Sciatic nerve (tissue), 2 donors: ENCODE measurements at places on chromosomes 2 and 18. TPM values are rescaled to one million over a fixed set of nuclear protein-coding genes. Genes with fewer than 3 reads are reported as not detected.
A peak's percentile ranks its signal among the peaks of the same experiment; 100 is the strongest.

- DNase-seq: no peak
Observed at GRCh38 chr2:127807678-127808353, 3.2 kb downstream of the WDR33 start.

Gene FER1L5
- 0.71 TPM for total RNA-seq

DNA sequence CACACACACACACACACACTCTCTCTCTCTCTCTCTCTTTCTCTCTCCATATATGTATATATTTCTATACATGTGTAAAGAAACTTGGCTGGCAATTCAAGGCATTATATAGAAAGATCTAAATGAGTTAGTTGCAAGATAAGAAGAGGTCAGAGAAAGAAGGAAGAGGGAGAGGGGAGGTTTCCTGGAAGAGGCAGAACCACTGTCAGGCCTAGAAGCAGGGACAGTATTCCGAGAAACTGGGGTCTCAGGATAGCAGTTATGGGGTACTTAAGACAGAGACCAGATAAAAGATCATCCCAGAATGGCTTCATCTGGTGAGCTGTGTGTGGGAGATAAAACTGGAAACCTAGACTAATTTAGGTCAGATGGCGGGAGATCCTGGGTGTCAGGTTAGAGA lies 180.8 kb downstream of the CAMKMT start:
- DNase-seq: no peak

Gene LYPD6B
- not detected for total RNA-seq

GRCh38 chr2:101734505-101735165 lies 37.1 kb downstream of the MAP4K4 start:
- DNase-seq: no peak

- peak; percentile 73 for DNase-seq
Observed at GRCh38 chr18:903701-904100, 970 bp upstream of the ADCYAP1 start.

Gene SGO2
- 2.6 TPM for total RNA-seq

GRCh38 chr2:85413592-85414420 lies 3.6 kb upstream of the CAPG start:
- DNase-seq: peak; percentile 68

DNA sequence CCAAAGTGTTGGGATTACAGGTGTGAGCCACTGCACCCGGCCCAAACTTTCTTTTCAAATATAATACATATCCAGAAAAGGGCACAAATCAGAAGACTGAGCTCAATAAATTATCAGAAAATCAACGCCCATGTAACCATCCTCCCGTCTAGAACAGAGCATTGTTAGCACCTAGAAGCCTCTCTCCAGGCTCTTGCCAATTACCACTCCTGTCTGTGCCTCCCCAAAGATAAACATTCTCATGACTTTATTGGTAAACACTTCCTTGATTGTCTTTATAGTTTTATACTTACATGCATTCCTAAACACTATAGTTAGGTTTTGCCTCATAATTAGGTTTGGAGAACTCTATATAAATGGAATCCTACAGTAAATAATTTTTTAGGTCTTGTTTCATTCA lies 58.5 kb upstream of the SP5 start:
- DNase-seq: no peak

DNA sequence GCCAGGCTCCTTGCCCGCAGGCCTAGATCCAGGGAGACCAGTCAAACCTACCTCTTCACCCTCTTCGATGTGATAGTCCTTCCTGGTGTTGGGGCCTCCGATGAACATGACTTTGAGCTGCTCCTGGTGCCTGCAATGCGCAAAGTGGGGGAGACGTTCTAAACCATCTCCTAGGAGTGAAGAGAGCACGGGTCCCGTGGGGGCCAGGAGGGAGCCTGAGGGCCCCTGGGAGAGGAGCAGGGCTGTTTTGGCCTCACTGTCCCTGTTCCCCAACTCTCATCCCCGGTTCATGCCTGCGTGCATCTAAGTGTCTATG lies 3.9 kb downstream of the HAAO start:
- DNase-seq: no peak

- no peak for DNase-seq
Observed at GRCh38 chr18:1006304-1006703, 101.6 kb downstream of the ADCYAP1 start.

Gene ASXL3
- total RNA-seq: 13.1 TPM

Gene KIAA2012
- not detected for total RNA-seq

Gene SPRED2
- 64.7 TPM for total RNA-seq

DNA sequence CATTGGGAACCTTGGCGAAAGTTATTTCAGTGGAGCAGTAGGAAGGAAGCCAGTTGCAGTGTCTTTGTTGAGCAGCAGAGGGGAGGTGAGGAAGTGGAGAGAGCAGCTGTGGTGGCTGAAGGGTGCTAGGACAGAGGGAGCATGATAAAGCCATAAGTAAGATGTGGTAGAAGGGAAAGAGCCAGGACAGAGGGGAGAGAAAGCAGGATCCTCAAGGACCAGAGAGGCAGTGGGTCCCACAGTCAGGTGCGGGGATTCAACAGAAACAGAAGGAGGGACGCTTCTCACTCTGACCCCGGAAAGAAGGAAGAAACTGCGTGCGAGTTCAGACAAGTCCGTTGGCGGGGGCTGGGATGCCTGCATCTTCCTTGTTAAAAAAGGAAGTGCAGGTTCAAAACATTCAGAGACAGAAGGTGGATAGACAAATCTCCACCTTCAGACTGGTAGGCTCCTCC lies at the start of gene CXCR2:
Gene CXCR2 (plus strand): TSS at position 403 of the 455 bp plus-strand sequence. CDS start 8,774 bp downstream, outside the sequence.
- no peak for DNase-seq

DNA sequence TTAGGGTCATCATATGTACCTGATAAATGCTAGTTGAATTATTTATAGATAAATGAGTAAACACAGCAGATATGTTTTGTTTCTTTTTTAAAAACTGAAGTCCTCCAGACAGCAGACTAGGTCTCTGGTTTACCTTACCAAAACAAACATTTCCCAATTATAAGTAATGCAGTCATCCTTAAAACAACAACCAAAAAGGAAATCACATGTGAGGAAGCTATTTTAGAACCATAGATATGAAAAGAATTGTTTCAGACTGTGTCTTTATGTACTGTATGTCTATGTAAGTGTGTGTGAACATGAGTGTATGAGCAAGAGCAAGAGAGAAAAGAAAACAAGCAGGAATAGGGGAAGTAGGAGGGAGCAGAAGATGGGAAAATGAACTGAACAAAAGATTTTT lies 441.0 kb downstream of the CPS1 start:
- DNase-seq: no peak

- DNase-seq: no peak
Observed at GRCh38 chr18:63788447-63789096, 13.4 kb downstream of the SERPINB7 start.

Gene REL
- total RNA-seq: 28.4 TPM

Gene CYP26B1
- 12.7 TPM for total RNA-seq

DNA sequence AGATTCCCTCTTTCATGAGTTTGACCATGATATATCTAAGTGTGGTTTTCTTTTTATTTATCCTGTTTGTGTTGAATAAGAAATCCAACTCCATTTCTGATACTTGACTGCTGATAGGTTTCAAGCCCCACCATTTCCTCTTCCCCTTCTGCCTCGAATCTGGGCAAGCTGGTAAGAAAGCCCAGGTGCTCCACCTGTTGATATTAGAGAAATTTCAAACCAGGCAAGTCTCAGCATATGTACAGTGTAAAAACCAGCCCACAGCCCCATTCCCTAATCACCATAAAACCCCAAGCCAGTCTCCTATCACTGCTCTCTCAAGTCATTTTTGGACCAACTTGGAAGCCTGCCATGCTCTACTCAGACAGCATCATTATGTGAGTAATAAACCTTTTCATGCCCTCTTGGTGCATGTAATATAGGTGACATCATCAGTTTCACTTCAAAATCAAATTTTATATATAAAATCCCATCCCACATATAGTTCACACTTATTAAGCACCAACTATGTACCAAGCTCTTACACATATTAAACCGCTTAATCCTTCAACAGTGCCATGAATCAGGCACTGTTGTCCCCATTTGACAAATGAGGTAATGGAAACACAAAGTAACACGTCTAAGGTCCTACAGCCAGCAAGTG lies 46.6 kb downstream of the SMAD2 start:
- DNase-seq: no peak

- DNase-seq: no peak
Observed at GRCh38 chr2:105324732-105325131, 4.8 kb downstream of the TGFBRAP1 start.

- DNase-seq: no peak
Observed at GRCh38 chr2:204727368-204727767, 182.1 kb downstream of the PARD3B start.

- DNase-seq: no peak
Observed at GRCh38 chr2:37283207-37283606, 41.4 kb downstream of the PRKD3 start.

DNA sequence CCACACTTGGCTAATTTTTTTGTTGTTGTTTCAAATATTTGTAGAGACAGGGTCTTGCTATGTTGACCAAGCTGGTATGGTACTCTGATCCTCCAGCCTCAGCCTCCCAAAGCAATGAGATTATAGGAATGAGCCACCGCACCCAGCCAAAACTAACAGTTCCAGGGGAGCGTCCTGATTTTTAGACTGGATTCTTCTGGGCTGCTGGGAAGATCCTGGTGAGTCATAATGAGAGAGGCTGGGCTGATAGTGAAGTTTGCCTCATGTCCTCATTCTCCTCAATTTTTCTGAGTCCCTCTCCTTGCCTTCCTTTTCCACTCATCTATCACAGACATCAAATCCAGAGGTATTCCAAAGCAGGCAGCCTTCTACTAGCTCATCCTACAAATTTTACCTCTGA lies 81.3 kb downstream of the VSNL1 start:
- DNase-seq: no peak

Gene GPR45
- total RNA-seq: not detected

DNA sequence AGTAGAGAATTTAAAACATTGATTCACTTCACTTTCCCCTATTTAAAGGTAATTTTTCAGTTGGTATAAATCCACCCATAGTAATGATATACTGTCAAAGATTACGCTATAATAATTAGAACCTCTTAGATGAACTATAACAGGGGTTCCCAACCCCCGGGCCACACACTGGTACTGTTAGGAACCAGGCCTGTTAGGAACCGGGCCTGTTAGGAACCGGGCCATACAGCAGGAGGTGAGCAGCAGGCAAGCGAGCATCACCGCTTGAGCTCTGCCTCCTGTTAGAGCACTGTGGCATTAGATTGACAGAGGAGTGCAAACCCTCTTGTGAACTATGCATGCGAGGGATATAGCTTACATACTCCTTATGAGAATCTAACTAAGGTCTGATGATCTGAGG lies 34.0 kb upstream of the CD302 start:
- DNase-seq: no peak

DNA sequence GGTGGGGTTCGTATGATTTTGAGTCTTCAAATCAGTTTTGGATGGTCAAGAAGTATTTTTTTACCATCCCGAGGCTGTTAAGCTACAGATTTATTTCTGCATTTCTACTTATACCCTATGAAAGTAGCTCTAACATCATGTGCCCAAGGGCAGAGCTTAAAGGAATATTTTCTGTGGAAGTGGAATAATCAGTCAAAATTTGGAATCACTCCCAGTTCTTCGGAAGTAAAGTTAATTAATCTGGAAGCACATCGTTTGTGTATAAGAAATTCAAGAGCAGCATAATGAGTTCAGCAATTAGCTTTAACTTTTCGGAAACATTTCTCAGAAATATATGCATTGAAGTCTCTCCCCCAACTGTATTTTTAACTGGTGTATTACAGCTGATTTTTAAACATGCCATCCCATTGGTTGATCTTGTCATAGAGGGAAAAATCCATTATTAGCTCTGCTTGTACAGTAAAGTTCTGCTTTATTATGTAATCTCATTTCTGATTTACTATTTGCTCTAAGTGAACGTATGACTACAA lies 510.1 kb downstream of the DCC start:
- DNase-seq: no peak

DNA sequence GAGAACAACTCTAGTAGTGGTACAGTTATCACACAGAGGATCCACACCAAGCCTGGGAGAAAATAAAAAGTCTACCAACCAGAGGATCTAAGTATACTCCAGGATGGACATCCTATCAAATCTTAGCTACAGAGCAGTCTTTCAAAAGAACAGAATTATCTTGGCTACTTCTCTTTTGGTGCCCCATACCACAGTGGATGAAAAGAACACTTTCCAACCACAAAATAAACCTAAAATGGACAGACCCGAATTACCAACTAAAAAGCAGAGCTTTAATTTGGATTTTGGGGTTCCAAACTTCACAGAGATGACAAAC lies 116.1 kb downstream of the SRBD1 start:
- no peak for DNase-seq

GRCh38 chr2:237330541-237330940 lies 83.4 kb downstream of the COL6A3 start:
- DNase-seq: no peak

Gene CTDSP1
- 148 TPM for total RNA-seq

- peak; percentile 37 for DNase-seq
Observed at GRCh38 chr2:1758171-1758570, 13.9 kb upstream of the PXDN start.

Gene DPYSL5
- not detected for total RNA-seq
